ENCODE measurements at places on chromosomes 13 and 19.
A peak's percentile ranks its signal among the peaks of the same experiment; 100 is the strongest.

DNA sequence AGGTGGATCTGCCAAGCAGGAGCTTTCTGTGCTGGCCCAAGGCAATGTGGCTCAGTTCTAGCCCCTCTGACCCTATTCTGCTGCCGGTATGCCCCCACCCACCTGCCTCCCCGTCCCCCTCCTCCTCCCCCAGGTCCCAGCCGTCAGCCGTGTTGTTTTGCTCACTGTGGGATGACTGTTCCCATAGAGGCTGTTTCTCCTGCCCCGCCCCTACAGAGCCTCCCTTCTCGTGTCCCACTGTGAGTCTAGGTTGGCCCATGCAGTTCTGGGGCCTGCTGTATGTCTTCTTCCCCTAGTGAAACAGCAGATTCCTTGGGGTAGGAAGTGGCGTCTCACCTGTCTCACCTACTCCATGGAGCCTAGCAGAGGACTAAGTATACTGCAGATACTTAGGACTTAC lies 48.8 kb downstream of the ATP11A start:
- DNase-seq = no peak

GRCh38 chr13:101618440-101619187 lies 166.1 kb downstream of the ITGBL1 start:
- no peak for DNase-seq

GRCh38 chr13:38543561-38543960 lies 143.3 kb upstream of the FREM2 start:
- no peak for DNase-seq

DNA sequence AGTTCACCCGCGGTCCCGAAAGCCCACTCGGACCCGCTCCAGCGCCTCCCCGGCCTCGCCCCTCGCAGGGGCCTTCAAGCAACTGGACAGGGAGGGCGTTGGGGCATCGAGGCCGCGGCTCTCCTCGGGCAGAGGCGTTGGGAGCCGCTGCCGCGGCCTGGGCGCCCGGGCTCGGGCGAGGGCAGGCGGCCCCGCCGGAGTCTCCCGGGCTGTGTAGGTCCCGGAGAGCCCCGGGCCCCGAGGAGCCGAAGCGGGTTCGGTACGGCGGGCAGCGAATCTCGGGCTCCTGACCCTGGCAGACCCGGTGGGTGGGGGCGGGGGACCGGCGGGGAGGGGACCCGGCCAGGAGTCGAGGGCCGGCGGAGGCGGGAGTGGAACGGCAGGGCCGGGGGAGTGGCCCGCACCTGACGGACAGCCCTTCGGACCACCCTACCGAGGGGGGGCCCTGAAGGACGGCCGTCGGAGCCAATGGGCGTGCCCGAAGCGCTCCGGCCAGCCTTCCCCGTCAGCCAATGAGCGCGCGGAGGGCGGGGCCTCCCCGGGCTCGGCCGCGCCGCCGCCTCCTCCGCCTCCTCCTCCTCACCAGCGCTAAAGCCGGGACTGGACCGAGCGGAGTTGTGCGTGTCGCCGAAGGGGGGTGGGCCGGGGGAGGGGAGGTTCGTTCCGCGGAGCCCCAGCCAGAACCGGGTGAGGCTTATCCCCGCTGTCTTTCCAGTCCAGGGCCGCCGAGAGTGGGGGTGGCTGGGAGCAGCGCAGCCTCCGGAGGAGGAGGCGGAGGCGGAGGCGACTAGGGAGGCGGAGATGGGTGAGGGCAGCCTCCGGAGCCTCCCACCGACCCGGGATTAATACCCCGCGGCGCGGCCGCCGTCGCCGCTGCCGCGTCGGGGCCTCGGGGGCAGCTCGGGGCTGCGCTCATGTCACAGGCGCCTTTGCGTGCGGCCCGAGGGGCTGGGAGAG lies at the start of gene ZMYM2:
Gene ZMYM2, plus strand, starts transcription at position 573 of the 957 bp plus-strand sequence. CDS start 34,346 bp downstream, outside the sequence.
- peak; percentile 100 for DNase-seq

DNA sequence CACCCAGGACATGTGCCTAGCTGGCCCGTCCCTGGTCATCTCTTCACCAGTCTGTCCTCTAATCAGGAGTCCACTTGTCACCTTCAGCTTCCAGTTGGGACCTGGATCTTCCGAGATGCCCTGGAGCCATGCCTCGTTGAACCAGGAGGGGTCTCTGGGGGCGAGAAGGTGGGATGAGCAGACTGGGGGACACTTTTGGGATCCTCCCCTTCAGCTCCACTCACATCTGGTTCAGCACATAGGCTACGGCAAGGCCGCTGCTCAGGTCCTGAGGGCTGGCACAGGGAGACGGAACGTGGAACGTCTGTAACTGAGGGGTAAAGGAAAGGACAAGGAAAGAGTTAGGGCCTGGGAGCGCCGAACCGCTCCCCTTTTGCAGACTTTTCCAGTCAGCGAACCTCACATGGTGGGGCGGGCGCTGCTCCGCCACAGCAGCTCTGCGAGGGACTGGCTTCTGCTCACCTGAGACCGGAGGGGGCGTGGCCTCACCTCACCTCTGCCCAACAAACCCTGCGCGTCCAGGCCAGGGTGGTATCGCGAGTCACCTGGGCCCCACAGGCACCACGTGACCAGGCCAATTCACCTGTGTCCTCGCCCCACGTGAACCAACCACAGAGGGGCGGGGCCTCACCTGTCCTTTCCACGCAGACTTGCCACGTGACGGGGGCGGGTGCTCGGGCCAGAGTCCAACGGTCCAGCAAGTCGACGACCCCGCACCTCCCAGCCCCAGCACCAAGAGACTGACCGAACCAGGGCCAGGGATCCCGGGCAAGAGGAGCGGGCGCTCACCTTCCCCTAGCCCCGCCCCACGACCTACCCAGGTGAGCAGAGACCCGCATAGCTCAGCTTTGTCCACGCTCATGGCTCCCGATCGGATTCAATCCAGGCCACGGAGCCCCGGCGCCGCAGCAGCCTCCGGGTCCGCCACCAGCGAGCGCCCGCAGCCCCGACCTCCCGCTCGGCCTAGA lies at the start of gene HOOK2:
Gene HOOK2, minus strand, starts transcription at position 965 of the 968 bp plus-strand sequence. Its CDS starts 103 bp downstream, at position 862.
- peak; percentile 79 for DNase-seq

- DNase-seq = no peak
Observed at GRCh38 chr19:48340995-48341394, 15.6 kb downstream of the EMP3 start.

DNA sequence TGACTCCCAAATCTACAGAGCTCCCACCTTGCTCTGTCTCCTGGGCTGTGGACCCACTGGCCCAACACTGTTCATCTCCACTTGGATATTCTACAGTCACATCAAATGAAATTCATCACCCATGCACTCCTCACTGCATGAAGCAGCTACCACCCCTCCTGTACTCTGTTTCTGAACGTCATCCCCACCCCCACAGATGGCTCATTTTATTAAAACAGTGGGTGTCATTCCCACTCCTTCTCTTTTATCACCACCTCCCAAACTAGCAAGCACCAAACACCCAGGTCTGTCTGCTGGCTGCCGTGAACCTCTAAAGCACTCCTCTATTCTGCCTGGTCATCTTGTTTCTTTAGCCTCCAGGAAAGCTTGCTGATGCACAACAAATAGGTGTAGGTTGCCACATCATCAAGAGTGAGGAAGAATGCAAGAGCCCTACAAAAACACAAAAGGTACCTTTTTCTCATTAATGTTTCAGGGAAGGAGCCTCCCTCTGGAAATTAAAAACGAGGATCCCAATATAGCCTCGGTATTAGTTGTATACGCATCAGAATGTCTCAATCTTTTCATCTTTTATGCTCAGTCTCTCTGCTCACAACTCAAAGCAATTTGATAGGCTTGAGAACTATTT lies 91.8 kb downstream of the MIPEP start:
- peak; percentile 73 for DNase-seq

DNA sequence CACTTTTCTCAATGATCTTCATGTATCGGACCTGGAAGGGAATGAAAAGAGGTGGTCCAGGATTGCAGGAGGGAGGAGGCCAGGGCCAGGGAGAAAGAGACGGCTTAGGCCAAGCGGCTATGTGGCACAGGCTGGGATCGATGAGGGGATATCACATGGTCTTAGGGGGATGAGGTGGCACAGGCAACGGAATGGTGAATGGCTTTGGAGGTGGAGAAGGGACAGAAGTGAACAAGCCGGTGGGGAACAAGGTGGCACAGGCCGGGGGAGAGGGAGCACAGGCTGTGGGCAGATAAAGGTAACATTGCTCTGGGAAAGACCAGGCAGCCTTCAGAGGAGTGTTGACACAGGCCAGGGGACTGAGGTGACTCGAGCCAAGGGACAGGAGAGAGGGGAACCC lies 5.7 kb upstream of the CDKN2D start:
- DNase-seq = no peak

DNA sequence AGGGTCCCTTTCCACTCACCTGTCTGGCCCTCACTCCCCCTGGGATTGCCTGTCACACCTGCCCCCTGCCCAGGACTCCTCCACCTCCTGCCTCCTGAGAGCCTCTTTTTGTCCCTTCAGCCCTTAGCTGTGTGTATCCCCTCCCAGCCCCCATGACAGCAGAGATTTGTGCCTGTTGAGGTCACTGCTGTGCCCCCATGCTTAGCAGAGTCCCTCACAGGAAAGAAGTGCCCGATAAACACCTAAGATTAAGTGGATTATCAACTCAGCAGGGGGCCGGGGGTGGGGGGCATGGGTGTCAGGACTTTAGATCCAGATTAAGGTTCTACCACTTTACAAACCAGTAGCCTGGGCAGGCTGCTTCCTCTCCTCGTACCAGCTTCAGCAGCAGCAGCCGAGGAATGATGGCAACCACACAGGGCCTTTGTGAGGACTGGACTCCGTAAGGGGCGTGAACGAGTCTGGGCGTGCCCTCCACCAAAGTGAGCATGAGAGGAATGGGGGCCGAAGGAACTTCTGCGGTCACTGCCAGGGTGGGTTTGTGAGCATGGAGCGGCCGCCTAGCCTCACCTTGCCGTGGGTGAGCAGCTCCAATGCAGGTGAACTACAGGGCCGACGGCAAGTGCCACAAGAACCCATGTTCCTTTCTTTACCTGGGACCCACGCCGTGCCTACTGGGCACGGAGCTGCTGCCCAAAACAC lies 36.1 kb downstream of the ZNF787 start:
- no peak for DNase-seq

DNA sequence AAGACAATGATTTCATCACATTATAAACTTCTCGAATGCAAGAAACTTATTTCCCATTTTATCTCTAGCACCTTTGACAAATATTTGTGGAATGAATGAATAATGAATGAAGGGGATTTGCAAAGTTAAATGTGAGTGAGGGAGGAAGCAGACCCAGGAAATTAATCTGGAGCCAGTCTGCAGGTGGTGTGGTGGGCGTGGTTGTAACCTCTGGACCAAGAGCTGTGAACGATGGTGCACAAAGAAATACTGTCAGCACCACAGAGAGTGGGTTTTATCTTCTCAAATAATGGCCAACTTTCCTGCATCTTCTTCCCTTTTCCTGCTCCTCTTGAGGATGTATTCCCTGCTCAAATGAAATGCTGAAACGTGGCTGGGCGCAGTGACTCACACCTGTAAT lies 11.0 kb upstream of the ZNF792 start:
- no peak for DNase-seq

GRCh38 chr19:36151144-36152018 lies 866 bp downstream of the COX7A1 start:
- no peak for DNase-seq

GRCh38 chr13:97257800-97258799 lies 36.0 kb downstream of the MBNL2 start:
- DNase-seq = no peak

DNA sequence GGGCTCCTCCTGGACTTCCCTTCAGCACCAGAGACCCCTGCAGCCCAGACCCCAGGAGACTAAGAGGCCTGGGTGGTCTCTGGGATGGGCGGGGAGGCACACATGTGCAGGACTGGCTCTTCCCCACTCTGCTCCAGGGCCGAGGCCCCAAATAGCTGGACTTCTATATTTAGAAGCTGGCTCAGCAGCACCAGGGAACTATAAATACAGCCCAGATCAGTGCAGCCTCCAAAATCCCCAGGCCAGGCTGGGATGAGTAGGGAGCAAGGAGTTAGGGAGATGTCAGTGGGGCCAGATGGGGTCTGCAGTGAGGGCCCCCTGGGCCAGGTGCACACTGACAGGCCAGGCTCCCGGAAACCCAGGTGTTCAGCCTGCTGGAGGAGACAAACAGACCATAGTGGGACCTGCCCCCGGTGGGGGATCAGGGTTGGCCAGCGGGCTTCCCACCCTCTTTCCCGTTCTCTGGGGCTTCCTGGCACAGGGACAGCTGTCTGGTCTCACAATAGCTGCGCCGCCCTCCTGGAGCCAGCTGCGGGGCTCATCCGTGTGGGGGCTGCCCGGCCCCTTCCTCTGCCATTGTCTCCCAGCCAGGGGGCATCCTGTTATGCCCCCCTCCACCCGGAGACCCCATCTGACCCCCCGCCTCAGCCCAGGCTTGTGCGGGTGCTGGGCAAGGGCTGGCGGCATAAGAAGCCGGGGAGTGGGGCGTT lies 5.5 kb upstream of the ADGRE5 start:
- no peak for DNase-seq

DNA sequence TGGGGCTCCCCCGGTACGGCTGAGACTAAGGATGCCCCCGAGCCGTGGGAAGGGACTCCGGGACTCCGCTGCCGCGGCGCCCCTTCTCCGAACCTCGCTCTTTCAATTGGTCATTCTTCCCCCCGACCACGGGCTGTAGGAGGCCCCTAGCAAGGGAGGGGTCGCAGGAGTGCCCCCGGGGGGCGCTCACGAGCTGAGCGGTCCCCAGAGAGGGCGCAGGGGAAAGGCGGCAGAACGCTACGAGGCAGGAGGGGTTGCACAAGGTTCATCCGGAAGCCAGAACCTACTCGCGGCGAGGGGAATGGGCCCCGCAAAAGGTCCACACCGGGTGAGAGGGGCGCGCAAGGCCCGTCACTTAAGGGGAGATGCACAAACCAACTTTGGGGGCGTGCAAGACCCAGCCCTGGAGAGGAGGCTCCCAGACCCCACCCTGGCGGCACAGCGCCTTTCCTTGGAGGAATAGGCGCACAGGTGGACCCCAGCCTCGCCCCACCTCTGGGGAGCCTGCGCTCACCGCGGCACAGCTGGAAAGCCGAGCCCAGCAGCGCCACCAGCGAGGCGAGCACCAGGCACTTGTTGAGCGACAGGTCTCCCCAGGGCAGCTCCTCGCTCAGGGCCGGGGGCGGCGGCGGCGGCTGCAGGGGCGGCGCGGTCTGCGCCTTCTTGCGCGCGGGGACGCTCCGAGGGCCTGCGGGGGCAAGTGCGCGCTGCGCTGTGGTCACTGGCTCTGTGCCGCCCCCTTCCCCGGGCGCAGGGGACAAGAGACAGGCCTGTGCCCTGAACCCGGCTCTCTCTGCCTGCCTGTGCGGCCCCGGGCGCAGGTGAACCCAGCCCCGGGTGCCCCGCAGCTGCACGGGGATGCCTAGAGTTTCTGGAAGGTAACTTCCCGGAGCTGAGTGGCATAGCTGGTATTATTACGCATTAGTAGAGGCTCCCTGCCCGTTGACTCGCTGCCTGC lies 2.8 kb downstream of the JSRP1 start:
- no peak for DNase-seq

DNA sequence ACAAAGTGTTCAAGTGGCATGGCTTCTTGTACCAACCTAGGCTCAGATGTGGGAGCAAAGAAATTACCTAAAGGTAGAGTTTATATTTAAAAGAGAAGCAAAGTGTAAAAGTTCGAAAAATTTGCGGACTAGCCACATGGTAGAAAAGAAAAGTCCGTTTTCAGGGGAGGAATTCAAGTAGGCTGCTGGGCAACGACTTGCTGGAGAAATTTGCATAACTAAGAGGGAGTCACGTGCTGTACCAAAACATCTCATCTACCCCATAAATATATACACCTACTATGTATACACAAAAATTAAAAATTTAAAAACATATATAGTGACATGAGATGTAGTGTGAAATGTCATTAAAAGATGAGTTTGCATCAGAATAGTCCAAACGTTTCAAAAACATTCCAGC lies 2.1 kb upstream of the LAIR1 start:
- no peak for DNase-seq
